Heart left ventricle (tissue), 16 donors: ENCODE measurements at places on chromosomes 7 and 10. TPM values are rescaled to one million over a fixed set of nuclear protein-coding genes. Genes with fewer than 3 reads are reported as not detected.

DNA sequence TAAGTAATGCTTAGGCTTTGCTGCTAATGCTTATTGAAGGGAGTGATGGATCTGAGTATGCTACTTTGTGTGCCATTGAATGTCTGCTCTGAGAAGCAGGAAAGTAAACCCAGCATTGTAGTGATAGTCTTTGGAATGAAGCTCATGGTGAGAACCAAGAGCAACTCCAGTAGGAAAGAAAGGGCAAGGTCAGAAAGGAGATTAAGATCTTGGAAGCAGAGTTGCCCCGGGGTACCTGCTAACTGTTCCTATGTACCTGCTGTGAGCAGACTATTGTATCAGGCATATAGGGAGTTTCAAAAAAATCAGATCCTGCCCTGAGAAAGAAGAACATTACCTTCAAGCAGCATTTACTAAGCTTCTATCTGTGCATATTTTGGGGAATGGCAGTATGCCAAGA lies 54.5 kb upstream of the AASS start:
- no peak for DNase-seq

- no peak for DNase-seq
Measured at GRCh38 chr10:75782463-75783248, 351.2 kb downstream of the LRMDA start.

GRCh38 chr10:132488231-132488821 lies 49.3 kb upstream of the INPP5A start:
- DNase-seq: no peak

- DNase-seq: no peak
Measured at GRCh38 chr10:117535298-117536071, 7.1 kb upstream of the EMX2 start.

- DNase-seq: no peak
Measured at GRCh38 chr7:13240349-13240748, 552.9 kb downstream of the ARL4A start.

DNA sequence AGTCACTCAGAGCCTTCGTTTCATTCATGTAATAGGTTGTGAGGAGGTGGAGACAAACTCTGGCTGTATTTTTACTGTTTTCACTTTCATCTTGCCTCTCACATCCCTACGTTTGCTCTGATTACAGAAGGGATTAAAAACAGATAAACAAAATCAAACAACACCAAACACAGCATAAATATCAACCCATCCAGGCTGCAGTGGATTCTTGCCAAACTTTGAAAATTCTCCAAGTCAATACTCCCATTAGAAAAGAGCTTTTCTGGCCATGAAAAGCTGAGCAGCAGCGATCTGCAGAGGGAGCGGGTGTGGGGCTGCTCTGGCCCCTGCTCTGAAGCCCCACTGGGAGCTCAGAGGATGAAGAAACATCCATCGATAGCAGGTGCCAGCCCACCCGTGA lies 283.2 kb downstream of the WDR37 start:
- no peak for DNase-seq

DNA sequence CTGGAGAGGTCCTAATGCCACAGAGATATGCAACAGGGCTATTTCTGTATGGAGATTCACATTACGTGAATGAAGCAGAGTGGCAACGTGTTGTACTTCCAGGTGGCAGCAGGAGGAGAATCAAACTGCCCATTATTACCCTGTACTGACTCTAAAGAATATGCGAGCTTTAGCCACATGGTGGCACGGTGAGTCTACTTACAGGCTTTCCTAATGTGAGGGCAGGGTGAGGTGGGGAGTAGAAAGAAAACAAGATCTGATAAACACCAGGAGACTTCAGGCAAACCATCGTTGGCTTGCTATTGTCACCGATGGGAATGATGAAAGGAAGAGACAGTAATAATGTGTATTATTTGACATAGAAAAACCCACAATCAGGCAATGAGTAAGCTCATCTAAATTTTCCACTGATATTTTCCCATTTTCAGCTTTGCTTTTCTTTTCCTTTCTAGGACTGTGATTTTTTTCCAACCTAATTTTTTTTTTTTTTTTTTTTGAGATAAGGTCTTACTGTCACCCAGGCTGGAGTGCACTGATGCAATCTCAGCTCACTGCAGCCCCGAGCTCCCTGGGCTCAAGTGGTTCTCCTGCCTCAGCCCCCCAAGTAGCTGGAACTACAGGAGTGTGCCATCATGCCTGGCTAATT lies 164.3 kb downstream of the BTAF1 start:
- no peak for DNase-seq

Gene SAP25
- total RNA-seq: 0.42 TPM

Gene VWC2
- 10.1 TPM for total RNA-seq

Gene ZPBP
- total RNA-seq: not detected
